NCI-H1930 (cell line): ENCODE measurements at places on chromosomes 2 and 18.

- DNase-seq: no peak
Observed at GRCh38 chr2:9846554-9846953, 3.3 kb downstream of the TAF1B start.

DNA sequence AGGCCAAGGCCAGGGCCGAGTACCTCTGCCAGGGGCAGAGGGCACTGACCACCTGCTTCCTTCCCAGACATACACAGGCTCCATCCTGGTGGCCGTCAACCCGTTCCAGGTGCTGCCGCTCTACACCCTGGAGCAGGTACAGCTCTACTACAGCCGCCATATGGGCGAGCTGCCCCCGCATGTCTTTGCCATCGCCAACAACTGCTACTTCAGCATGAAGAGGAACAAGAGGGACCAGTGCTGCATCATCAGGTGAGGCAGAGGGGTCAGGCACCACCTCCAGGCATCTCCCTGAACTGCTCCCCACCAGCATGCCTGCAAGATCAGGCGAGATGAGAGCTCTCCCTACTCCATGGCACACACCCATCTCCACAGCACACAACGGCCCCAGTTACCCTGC is 31.1 kb downstream of the MYO7B start:
- no peak for DNase-seq

- no peak for DNase-seq
Observed at GRCh38 chr2:200609028-200609614, 23.3 kb downstream of the AOX1 start.

DNA sequence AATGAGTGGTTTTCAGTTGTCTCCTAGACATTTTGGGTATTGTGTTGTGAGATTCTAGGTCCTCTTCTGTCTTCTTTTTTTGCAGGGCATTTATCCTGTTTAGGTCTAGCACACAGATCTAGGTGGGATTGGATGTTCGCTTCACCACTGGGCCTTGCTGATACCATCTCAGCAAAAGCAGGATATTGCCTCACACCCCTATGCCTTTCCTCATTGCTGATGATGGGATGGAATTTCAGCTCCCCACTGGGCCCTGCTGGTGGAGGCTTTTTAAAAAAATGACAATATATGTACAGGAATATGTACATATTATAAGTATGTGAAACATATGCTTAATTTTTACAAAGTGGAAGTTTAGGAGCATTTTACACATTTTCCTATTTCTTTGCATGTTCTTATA is 5.4 kb upstream of the TOGARAM2 start:
- no peak for DNase-seq

GRCh38 chr2:206986943-206987342 is 47.6 kb downstream of the CPO start:
- no peak for DNase-seq

GRCh38 chr2:149049142-149049541 is 10.6 kb downstream of the LYPD6B start:
- no peak for DNase-seq

GRCh38 chr18:46156124-46156745 is 52.0 kb downstream of the HAUS1 start:
- no peak for DNase-seq

GRCh38 chr2:5442736-5443135 is 249.4 kb upstream of the SOX11 start:
- DNase-seq: no peak

GRCh38 chr2:233312874-233313273 is 5.3 kb downstream of the SAG start:
- no peak for DNase-seq

- no peak for DNase-seq
Observed at GRCh38 chr2:135909976-135910375, 33.7 kb upstream of the MCM6 start.

DNA sequence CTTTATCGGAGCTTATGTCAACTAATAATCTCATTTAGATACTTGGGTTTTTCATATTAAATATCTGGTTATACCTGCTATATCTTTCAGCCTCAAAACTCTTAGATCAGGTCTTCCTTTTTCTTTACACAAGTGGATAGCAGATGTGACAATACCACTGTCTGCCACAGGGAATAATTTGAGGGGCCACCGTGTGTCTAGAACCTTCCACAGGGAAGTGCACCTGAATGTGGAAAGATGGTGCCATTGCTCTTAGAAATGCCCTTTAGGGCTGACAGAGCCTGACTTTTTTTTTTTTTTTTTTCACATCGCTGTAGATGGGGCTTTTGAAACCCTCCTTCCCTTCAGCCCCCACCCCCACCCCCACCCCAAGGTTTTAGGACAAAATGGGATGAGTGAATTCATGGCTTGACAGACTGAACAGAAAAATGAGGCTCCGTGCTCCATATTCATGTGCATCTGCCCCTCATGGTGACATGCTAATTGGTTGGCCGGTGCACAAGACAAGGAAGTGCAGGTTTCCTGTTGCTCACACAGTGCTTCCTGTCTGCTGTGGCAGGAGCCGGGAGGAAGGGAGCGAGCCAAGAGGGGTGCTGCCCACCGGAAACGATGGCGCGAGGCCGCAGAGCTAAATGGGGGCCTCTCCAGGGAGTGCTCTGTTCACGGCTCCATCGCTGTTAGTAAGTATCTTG is 246.0 kb downstream of the LDLRAD4 start:
- DNase-seq: no peak

GRCh38 chr2:220586980-220587530 is 959.6 kb downstream of the SLC4A3 start:
- no peak for DNase-seq

DNA sequence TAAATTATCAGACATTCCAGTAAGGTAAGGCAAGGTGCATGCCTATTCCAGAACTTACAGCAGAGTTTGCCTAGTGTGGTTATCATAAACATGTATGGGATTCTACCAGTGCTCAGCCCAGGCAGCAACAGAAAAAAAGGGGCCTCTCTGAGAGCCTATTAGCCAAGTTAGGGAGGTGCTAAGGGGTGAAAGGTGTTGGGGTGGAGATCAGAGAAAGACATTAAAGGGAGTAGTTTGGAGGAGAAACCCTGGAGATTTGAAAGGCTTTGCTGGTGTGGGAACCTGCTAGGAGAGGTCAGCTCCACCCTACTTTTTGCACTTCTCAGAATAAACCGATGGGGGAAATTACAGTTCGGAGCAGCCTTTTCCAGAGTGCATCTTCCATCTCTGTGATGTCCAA is 2.9 kb downstream of the ARPC2 start:
- DNase-seq: no peak

DNA sequence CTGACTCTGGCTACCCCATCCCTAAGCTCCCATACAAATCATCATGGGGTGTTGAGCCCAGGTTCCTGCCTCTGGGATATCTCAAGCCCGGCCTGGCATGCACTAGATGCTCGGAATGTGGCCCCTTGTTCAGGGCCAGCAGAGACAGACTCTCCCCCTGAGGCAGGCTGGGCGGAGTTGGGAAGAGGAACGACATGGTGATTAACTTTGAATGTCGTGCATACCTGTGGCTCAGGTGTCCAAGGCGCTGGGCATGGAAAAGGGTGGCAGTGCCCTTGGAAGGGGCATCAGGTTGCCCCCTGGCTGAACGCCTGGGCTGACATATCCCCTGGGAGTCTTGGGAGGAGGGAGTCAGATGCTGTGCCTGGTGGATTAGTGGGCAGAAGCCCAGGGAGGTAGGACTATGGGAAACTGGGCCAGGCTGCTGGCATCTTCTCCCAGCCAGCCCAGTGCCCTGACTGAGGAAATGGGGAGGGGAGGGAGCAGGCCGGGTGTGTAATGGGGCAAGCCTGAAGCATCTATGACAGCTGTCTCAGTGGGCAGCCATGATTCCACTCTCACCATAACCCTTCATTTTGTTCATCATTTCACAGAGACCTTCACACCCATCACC is 57.8 kb upstream of the OTOF start:
- DNase-seq: no peak

GRCh38 chr2:104862058-104862941 is 8.4 kb downstream of the POU3F3 start:
- DNase-seq: peak; percentile 27

GRCh38 chr2:224802407-224802806 is 86.2 kb upstream of the CCDC195 start:
- no peak for DNase-seq

- DNase-seq: no peak
Observed at GRCh38 chr2:36859366-36859792, 107.0 kb downstream of the STRN start.

DNA sequence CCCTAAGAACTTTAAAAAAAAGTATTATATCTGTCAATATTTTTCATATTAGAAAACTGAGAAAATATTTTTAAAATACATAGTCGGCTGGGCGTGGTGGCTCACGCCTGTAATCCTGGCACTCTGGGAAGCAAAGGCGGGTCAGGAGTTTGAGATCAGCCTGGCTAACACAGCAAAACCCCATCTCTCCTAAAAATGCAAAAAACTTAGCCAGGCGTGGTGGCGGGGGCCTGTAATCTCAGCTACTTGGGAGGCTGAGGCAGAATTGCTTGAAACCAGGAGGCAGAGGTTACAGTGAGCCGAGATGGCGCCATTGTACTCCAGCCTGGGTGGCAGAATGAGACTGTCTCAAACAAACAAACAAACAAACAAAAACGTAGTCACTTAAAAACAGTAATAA is 5.1 kb upstream of the KCMF1 start:
- no peak for DNase-seq

DNA sequence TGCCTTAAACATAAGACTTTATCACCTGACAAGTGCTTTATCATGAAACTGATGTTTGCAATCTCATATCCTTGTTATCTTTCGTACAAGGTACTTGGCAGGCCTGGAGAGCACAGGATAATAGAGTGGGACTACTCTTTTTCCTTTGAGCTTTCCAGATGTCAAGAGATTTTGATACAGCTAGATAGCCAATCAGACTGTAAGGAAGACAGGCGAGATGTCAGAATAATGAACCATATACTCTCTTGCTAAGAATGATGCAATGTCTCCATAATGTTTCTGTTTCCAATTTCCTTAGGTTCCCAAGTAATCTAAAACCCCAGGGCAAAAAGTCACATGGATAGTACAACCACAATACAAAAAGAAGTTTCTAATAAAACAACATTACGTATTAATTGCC is 313.1 kb downstream of the PDE11A start:
- no peak for DNase-seq

GRCh38 chr2:29783666-29784065 is 137.7 kb downstream of the ALK start:
- no peak for DNase-seq

GRCh38 chr2:57877811-57878170 is 168.8 kb upstream of the VRK2 start:
- DNase-seq: no peak

DNA sequence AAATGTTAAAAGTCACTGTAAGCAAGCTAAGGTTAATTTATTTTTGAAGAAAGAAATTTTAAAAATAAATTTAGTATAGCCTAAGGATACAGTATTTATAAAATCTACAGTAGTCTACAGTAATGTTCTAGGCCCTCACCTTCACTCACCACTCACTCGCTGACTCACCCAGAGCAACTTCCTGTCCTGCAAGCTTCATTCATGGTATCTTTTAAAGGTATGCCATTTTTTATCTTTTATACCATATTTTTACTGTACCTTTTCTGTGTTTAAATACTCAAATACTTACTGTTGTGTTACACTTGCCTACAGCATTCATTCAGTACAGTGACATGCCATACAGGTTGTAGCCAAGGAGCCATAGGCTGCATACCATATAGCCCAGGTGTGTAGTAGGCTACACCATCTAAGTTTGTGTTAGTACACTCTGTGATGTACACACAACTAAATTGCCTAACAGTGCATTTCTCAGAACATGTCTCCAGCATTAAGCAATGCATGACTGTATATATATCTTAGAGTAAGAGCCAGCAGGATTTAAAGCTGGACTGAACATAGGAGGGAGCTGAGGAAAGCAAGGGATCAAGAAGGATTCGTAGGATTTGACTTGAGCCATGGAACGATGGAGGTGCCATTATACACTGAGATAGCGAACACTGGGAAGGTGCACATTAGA is 83.1 kb upstream of the KLF7 start:
- DNase-seq: no peak
